ENCODE measurements at places on chromosomes 7 and 10. TPM values are rescaled to one million over a fixed set of nuclear protein-coding genes. Genes with fewer than 3 reads are reported as not detected.
A peak's percentile ranks its signal among the peaks of the same experiment; 100 is the strongest.

Gene ASB10
- not detected for total RNA-seq

DNA sequence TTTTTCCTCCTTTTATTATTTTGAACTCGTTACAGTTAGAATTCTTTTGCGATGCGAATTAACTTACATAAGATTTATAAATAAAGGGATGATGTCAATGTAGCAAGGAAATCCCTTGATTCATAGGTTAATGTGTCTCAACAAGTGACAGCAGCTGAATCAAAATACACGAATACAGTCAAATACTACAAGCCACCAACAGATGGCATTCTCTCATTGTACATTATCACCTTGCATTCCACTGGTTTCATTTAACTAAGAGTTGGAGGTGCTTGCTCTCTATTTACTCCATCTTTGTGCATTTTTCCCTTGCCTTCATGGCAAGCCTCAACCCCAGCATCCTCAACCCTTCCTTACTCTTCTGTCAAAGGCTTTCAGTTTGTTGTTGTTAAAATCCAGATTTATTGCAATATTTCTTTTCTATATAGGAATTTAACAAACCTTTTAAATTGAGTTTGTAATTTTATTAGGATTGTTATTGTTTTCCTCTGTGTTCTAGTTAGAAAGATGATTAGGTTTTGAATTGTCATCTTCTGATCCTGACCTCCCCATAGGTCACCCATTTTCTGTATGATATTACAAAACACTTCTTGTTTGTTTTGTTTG, 78.3 kb downstream of the SLC25A40 start:
- DNase-seq = peak; percentile 68

GRCh38 chr10:105540381-105540780, 899.3 kb downstream of the SORCS3 start:
- no peak for DNase-seq

Gene ANXA7
- total RNA-seq = 478 TPM

DNA sequence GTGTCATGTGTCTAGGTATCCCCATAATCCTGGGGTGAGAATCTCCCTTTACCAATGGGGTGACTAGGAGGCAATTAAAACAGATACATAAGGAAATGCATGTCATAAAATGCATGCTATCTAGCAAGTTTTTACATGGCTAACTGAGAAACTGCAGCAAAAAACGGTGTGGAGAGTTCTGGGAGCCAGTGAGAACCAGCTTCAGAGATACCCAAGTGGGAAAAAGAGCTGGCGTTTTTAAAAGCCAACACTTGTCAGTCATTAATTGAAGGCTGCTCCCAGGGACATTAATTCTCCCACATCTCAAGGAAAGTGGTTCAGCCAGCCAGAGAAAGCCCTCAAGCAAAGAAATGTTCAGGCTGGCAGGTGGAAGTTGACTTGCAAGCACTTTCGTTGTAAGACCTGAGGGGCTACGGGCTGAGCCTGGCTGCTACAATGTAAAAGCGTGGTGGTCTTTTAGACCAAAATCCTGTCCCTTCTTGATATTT, 28.1 kb downstream of the ST8SIA6 start:
- no peak for DNase-seq

GRCh38 chr10:50351483-50352146, 100.3 kb upstream of the ASAH2 start:
- no peak for DNase-seq

Gene OR2A42
- not detected for total RNA-seq

DNA sequence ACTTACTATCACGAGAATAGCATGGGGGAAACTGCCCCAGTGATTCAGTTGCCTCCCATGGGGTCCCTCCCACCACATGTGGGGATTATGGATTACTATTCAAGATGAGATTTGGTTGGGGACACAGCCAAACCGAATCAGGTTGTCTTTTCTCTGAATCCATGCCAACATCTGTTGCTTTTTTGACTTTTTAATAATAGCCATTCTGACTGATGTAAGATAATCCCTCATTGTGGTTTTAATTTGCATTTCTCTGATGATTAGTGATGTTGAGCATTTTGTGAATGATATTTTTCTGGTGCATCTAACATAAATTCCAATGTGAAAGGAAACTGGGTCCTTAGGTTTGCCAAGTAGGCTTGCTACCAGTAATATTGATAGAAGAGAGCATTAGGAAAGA, 69.0 kb upstream of the ARHGAP21 start:
- no peak for DNase-seq

Gene CRTAC1
- total RNA-seq = not detected

- DNase-seq = no peak
Observed at GRCh38 chr10:22647244-22647643, 67.1 kb downstream of the PIP4K2A start.

DNA sequence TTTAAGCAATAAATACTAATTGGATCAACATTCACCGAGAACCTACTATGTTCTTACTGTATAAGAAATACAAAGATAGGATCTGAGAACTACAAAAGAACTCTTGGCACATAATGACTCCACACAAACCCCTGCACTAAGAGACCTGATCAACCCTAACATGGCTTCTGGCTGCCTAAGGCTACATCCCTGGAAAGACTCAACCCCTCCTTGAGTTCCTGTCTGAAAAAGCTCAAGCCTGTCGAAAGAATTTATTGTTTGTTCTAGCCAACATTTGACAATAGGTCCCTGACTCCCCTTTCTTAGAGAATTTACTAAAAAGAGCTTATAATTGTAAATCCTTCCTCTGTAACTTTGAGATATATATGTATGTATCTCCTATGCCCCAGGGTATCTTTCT, 125.3 kb upstream of the SGCE start:
- no peak for DNase-seq

Gene CD36
- not detected for total RNA-seq

DNA sequence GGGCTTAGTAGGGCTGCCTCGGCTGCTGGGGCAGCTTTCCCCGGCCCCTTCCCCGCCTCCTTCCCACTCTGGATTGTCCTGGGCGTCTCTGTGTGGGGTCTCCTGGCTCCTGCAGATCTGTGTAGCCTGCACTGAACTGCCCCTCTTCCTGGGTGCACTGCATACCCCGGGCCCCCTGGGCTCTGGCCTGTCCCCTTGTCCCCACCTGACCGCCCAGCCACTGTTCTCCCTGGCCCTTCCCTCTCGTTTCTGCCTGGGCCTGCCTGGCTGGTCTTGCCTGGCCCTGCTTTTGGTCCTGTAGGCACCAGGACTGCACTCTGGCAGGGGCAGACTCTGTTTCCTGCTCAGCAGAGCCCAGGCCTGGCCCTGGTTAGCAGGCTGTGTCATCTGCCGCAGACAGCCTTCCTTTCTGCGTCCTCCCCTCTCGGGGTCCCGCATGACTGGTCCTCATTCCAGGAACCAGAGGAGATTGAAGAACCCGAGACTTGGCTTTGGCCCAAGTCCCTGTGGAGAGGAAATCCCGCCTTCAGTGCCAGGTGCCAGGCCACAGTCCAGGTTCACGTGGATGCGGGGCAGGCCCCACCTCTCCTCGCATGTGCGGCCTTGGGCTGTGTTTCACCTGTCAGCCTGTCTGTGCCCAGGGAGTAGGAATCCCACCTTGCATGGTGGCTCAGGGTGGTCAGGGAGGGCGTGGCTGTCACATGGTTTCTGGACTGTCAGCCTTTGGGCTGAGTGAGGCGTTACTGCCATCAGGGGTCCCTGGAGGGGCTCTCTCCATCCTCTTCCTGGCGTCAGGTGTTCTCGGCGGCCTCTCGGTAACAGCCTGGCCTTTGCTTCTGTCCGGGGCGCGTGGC, 9.2 kb downstream of the INPP5A start:
- DNase-seq = no peak

All from PC-3 (cell line).